ENCODE measurements at places on chromosomes 2 and 18.

GRCh38 chr18:55821219-55821618, 233.2 kb upstream of the TCF4 start:
- no peak for DNase-seq

DNA sequence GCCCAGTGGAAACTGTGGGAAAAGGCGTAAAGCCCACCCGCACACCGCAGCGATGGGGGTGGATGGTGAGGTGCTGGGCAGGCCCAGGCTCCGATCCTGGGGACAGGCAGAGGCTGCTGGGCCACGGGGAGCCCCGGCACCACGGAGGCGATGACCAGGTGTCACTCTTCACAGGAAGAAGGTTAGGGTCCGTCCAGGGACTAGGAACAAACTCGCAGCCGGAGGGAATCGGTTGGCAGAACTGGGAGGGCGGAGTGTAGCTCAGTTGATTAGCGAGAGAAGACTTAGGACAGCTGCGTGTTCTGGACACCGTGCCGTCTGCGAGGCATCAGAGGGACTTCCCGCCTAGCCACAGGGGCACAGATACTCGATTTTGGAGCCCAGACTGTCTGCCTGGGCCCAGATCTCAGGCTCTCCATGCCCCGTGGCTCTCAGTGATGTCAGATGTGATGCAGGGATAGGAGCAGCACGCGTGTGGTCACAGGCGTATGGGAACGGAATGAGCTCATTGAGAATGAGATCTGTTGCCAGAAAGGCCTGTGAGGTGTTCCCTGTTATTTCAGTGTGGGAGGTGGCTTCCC, 16.1 kb upstream of the ALLC start:
- no peak for DNase-seq

- DNase-seq: peak; percentile 63
Measured at GRCh38 chr2:230007931-230008707, 60.6 kb downstream of the SLC16A14 start.

- DNase-seq: no peak
Measured at GRCh38 chr2:222609381-222609780, 46.5 kb downstream of the FARSB start.

DNA sequence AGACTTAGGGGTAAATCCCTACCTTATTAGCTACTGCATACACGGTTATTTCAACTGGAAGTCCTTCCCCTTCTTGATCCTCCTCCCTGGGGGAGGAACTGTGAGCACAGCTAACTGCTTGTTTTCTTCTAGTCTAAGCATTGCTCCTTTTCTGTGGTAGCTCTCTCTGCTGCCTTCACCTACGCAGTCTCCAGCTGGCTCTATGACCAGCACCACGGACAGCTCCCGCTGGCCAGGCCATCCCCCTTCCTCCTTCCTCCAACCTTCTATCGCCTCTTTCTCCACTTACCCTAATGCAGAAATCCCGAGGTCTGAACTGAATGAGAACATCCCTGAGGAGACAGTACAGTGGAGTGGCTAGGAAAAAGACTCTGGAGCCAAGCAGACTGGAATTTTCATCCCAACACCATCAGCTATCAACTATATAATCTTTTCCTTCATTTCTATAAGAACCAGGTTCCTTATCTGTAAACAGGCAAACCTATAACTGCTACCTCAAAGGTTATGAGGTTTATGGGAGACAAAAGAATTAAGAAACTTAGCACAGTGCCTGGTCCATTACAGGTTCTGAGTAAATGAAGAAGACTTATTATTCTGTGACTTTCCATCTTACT, 4.7 kb upstream of the CFAP65 start:
- DNase-seq: no peak

- DNase-seq: no peak
Measured at GRCh38 chr2:168171059-168171762, 76.2 kb downstream of the STK39 start.

DNA sequence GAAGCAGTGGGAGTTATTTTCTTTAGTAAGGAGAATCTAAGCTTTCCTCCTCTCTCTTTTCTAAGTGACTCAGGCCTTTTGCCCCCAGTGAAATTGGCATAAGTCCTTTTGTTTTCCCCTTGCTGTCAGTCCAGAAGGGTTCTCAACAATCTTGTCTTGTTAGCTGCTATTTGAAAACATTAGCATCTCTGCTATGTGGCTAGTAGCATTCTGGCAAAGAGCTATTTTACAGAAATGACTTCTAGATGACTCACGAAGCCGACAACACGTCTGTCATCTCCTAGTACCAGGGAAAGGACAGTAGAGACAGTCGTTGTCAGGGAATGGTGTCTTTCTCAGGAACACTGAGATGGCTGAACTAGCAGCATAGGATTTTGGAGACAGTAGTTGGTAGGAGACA, 14.7 kb downstream of the SMARCAL1 start:
- no peak for DNase-seq

- DNase-seq: no peak
Measured at GRCh38 chr2:171985076-171985475, 14.7 kb upstream of the METAP1D start.
